ENCODE measurements at places on chromosomes 7 and 10. TPM values are rescaled to one million over a fixed set of nuclear protein-coding genes. Genes with fewer than 3 reads are reported as not detected.
A peak's percentile ranks its signal among the peaks of the same experiment; 100 is the strongest.

- DNase-seq = no peak
Observed at GRCh38 chr7:16604054-16604453, 41.5 kb downstream of the ANKMY2 start.

DNA sequence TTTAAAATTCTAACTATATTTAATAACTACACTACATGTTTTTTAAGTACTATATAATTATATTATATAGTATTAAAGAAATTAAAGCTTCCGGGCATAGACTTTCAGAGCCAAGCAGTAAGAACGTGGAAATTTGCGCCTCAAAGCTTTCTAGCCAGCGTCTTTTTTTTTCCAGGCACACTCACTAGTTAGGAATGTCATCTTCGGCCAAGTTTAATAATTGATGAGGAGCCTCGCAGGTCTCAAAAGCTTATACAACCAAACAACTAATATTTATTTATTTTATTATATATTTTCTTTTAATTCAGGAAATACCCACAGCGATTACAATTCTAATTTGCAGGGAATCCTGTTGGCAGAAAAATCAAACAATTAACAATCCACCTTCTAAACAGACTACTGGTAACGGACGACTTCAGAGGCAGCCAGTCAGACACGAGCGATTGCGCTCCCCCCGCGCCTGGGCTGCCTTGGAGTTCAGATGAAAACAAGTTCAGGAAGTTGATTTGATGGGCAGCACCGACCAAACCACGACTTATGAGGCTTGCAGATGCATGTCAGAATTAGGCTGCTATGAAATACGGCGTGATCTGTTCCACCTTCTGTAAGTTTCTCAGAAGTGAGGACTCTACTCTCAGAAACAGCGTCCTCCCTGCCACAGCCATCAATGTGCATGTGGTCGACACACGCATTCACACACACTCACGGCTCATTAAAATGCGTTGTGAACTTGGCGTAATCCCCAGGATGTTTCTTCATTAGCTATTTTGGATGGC is 431.8 kb upstream of the MGMT start:
- DNase-seq = peak; percentile 70

DNA sequence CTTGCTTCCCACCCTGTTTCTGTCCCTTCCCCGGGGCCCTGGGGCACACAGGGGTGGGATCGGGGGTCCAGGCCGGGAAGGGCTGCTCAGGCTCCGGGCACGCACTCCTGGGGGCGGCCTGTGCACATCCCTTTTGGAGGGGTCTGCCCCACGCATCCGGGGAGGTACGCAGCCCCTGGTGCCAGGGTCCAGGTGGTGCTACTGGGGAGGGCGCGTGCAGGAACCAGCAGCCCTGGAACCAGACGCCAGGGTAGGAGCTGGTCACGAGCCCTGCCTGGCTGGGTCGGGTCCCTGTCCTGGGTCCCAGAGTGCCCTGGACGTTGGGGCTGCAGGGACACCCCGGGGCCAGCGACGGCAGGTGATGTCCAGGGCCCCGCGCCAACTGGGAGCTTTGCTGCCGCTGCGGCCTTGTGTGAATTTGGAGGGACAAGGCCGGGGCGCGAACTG is 53.4 kb downstream of the GLRX3 start:
- no peak for DNase-seq

GRCh38 chr10:27699776-27700175 is 45.8 kb downstream of the MKX start:
- no peak for DNase-seq

DNA sequence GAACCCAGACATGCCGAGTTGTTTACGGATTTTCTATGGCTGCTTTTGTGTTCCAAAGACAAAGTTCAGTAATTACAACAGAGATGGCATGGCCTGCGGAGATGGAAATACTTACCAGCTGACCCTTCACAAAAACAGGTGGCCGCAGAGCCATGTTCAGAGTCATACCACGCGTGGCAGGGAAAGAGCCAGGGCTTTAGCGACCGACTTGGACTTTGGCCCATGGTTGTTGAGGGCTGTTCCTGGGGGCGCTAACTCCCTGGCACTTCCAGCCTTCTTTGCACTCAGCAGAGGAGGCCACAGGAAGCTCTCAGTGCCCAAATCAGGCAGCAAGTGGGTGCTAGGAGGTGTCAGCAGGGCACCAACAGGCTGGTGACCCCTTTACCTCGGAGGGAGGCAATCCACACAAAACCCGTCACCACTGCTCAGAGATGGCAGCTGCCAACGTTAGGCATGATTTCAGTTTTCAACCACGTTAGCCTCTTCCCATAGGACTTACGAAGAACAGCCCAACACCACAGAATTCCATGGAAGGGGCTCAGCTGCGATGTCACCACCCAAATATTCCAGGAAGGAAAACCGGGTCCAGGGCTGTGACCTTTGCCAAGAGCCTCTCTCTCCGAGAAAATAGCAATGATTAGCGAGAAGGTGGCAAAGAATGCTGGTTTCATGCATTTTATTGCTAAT is 21.4 kb upstream of the CNPY1 start:
- DNase-seq = no peak

GRCh38 chr7:47100817-47101435 is 481.0 kb downstream of the TNS3 start:
- DNase-seq = no peak

DNA sequence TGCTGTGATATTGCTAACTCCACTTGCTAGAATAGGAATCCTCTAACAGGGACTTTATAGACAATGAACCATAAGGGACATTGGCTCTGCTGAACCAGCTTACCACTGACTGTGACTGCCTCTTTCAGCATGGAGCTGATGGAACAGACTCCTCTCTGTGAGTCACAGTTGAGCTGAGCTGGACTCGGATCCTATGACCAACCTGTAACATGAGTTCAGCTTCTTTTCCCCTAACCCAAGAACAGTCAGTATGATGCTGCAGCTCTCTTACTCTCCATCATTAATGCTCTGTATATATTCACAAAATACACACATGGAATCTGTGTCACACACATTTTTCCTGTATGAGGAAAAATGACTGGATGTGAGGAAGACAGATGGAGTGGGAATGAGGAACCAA is 177.9 kb upstream of the BET1 start:
- no peak for DNase-seq

DNA sequence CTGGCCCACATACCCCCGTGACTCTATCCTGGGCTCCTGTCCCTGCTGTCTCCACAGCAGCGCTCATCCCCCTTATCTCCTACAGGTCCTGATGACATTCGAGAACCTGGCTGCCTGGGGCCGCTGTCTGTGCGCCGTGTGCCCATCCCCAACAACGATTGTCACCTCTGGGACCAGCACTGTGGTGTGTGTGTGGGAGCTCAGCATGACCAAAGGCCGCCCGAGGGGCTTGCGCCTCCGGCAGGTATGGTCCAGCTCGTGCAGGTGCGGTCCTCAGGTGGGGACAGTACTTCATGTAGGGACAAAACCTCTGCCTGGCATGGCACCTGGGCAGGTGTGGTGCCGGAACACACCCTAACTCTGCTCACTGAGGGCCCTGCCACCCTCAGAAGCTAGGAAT is 30.4 kb upstream of the LRRC18 start:
- DNase-seq = no peak

- no peak for DNase-seq
Observed at GRCh38 chr10:50326757-50327701, 75.7 kb upstream of the ASAH2 start.

GRCh38 chr10:546451-546850 is 143.0 kb downstream of the DIP2C start:
- DNase-seq = no peak

- no peak for DNase-seq
Observed at GRCh38 chr7:50358041-50358705, 53.7 kb downstream of the IKZF1 start.

GRCh38 chr10:120607016-120607709 is 150.1 kb downstream of the PLPP4 start:
- no peak for DNase-seq

- no peak for DNase-seq
Observed at GRCh38 chr7:150313870-150314269, 9.3 kb upstream of the LRRC61 start.

- DNase-seq = no peak
Observed at GRCh38 chr7:132696332-132696731, 120.1 kb upstream of the PLXNA4 start.

DNA sequence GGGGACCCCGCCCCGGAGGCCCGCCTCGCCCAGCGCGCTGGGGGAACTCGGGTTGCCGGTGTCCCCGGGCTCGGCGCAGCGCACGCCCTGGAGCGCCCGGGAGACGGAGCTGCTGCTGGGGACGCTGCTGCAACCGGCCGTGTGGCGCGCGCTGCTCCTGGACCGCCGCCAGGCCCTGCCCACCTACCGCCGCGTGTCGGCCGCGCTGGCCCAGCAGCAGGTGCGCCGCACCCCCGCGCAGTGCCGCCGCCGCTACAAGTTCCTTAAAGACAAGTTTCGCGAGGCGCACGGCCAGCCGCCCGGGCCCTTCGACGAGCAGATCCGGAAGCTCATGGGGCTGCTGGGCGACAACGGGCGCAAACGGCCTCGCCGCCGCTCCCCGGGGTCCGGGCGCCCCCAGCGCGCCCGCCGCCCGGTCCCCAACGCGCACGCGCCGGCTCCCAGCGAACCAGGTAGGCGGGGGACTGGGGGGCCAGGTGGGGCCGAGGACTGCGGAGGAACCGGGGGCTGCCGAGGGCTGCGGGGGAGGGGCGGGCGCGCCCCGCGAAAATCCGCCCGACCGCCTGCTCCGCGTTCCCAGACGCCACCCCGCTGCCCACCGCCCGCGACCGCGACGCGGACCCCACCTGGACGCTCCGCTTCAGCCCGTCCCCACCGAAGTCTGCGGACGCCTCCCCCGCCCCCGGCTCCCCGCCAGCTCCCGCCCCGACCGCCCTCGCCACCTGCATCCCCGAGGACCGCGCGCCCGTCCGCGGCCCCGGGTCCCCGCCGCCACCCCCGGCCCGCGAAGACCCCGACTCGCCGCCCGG is 574 bp downstream of the UTF1 start:
- no peak for DNase-seq

- DNase-seq = no peak
Observed at GRCh38 chr7:102288285-102288930, 1.7 kb downstream of the SH2B2 start.

DNA sequence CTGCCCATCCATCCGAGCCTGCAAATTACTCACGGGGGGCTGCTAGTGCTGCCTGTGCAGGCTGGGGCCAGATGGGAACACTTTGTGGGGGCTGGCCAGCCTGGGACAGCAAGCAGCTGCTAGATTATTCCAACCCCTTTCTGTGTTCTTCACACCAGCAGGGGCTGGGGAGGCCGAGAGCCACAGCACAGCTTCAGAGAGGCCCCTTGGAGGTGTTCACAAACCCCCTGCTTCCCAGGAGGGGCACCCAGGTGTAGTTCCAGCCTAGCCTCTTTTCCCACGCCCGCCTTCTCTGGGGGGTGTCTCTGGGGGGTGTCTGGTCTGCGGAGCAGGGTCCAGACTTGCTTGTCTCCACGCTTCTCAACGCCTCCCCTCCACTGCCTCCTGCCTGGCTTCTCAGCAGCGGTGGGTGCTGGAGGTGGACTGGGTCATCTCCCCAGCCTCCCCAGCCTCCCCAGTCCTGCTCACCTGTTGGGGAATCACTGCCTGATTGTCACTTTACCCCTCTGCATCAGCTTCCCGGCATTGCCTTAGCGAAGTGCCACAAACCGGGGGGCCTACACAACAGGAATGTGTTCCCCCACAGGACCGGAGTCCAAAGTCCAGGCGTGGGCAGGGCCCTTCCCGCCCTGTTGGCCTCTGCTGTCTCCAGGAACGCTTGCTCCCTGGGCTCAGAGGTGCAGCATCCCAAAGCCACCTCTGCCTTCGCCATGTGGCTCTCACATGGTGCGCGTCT is 74.0 kb upstream of the EN2 start:
- DNase-seq = no peak

DNA sequence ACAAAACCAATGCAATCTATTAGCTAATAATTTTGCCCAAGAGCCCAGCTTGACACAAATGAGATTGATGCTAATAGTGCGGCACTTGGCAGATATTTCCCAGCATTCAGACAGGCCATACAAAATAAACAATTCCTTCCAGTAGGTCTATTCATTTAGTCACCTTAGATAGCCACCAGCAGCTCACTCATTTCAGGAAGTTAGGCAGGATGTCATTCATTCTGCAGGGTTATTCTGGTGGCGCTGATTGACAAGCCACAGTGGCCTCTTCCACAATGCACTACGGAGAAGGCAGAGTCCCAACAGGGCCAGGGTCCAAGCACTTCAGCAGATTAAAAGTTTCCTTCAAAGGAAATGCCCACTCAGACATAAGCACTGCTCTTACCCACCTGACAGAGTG is 55.8 kb downstream of the PIK3AP1 start:
- no peak for DNase-seq

GRCh38 chr7:84021292-84021908 is 173.2 kb downstream of the SEMA3A start:
- DNase-seq = no peak

The SP4 gene
- 33.7 TPM for total RNA-seq

The TAS2R4 gene
- 0.17 TPM for total RNA-seq

The C10orf62 gene
- not detected for total RNA-seq

The TFAM gene
- 50.5 TPM for total RNA-seq

The DPP6 gene
- total RNA-seq = not detected

The FIS1 gene
- 82.3 TPM for total RNA-seq

All from CD4-positive, alpha-beta T cell (primary cell).